T-helper 1 cell (primary cell): ENCODE measurements at places on chromosomes 2 and 18.

- no peak for DNase-seq
Observed at GRCh38 chr18:56109757-56110156, 521.8 kb upstream of the TCF4 start.

- DNase-seq, result no peak
Observed at GRCh38 chr18:63763831-63764600, 11.2 kb upstream of the SERPINB7 start.

GRCh38 chr2:190036071-190036470 is 26.5 kb downstream of the MSTN start:
- no peak for DNase-seq

DNA sequence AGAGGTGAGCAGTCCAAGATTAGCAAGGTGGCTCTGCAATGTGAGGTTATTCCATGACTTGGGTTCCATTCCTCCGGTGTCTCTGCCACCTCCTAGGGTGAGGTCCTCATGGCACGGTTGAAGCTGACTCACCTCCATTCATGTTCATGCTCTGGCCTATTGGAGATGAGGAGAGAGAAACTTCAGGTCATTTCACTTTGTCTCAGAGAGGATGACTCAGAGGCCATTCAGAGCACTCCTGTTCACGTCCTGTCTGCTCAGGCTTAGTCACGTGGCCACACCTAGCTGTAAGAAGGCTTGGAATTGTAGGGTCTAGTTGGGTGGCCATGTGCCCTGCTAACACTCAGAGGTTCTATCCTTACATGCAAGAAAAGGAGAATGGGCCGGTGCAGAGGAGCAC is 67.5 kb upstream of the MBOAT2 start:
- DNase-seq, result no peak

DNA sequence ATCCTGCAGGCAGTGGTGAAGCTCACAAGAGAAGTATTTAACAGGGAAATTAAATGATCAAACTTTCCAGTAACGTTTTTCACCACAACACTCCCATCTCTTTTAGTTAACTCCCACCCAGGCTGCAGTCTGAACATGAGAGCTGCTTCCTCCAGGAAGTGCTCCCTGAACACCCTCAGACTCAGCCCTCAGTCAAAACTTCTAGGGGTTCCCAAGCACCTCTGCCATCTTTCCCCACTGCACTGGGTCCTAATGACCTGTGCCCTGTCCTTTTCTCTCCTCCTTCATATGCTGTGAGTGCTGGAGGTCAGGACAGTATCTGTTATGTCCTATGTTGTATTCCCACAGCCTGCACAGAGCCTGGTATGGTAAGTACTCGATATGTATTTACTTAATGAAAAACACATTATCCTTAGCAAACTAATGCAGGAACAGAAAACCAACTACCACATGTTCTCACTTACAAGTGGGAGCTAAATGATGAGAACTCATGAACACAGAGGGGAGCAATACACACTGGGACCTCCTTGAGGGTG is 49.2 kb upstream of the ASPRV1 start:
- DNase-seq, result no peak

- no peak for DNase-seq
Observed at GRCh38 chr18:51091270-51091669, 61.3 kb downstream of the SMAD4 start.

GRCh38 chr2:200860092-200860795 is 4.2 kb downstream of the CLK1 start:
- no peak for DNase-seq

DNA sequence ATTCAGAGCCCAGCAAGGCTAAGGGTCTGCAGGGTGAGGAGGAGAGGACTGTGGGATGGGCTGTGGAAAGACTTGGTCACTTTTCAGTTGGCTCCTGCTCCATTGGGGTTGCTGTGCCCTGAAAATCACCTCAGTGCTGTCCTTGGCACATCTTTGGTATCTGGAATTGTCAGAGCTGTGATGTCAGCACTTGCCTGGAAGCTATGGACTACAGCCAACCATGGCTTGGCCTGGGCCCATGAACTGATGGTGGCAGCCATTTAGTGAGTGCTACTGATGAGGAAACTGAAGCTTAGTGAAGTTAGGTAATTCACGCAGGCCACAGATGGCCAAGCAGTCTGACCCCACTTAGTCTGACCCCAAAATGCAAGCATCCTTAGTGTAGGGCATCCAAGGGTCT is 121.8 kb upstream of the SERPINE2 start:
- DNase-seq, result no peak

- peak; percentile 90 for DNase-seq
Observed at GRCh38 chr2:74206180-74206688, 7.8 kb downstream of the MTHFD2 start.

GRCh38 chr18:57437402-57437765 is 2.2 kb downstream of the ONECUT2 start:
- no peak for DNase-seq

DNA sequence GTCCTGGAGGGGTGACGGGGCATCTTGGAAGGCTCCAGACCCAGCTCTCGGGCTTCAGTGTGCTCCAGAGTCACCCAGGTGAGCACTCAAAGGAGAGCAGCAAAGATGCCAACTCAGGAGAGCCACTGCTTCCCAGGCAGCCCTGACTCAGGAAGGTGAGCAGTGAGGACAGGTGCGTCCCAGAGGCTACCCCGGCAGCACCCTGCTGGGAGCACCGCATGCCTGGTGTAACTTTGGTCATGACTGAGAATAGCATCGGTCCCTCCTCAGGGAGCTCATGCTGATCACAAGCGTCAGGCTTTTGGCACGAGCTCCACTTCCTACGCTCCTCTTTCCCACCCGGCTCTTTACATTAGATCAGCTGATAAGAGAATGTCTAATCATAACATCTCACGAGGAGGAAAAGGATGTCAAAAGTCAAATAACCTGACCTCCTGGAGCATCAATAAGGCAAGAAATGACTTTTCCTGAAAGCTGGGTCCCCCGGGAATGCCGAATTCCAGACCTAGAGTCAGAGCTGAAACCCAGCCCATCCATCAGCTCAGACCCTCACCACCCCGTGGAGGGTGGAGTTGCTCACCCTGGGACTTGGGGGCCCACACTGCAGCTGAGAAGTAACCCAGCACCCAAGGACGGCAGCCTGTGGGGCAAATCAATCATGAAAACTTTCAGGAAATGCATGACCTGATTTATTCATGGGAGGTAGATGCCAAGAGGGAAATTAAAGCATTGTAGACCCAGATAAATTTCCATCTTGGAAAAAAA is 248.8 kb downstream of the ACKR3 start:
- no peak for DNase-seq

- DNase-seq, result no peak
Observed at GRCh38 chr18:8367217-8367988, 241.8 kb upstream of the RAB12 start.

DNA sequence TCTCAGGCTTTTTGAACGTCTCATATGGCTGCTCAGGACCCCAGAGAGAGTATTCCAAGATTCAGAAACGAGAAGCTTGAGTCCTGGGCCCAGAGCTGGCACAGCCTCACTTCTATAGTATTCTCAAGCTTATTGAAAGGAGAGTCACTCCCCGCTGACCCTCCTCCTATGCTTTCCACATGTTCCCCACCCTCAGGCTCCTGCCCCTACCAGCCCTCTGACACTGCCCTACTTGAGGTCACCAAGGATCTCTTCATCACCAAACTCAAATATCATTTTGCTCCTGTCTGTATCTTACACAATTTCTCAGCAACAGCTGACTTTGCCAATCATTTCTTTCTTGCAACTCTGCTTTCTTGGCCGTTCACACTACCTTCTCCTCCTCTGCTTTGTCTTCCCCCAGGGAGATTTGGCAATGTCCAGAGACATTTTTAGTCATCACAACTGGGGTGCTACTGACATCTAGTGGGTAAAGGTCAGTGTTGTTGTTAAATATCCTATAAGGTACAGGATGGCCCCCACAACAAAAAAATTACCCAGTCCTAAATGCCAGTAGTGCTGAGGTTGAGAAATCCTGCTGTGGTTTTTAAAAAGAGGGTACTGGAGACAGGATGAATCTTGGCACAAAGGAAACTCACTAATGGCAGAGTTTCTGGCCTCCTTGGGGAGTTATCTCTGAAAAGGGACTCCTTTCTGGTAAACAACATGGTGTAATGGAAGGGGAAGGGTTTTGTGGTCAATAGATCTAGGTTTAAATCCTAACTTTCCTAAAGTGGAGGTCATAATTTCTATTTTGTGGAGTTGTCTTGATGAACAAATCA is 26.9 kb upstream of the INSIG2 start:
- no peak for DNase-seq

DNA sequence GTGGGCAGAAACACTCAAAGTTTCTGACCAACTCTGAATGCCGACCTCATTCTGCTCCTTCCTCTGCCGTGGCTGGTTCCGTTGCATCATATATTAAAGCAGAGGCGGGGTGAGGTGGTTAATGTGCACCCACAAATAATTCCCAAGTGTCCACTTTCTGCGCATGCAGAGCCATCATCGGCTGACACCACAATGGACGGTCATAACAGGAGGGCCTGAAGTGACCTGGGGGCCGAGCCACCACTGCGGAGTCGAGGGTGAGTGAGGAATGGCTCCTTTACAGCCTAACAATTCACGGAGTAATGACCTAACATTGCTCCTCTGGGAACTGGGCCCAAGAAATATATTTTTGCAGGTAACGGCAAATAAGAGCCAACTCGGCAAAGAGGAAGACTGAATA is 32.9 kb upstream of the GLI2 start:
- DNase-seq, result no peak

DNA sequence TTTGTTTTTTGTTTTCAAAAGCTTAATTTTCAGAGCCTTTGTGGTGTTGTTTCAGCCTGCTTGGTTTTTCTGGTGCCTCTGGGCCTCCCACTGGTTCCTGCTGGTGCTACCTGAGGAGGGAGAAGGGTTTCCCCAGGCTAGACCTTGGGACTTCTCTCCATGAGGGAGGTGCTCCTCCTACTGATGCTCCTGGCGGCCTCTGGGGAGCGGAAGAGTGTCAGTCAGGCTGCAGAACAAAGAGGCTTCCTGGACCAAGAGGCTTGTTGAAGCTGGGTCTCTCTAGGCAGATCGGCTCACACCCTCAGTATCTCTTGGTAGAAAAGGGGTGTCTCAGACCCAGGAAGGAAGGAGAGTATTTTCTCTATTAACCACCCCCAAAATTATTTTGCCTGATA is 32.2 kb downstream of the RFX8 start:
- DNase-seq, result no peak

DNA sequence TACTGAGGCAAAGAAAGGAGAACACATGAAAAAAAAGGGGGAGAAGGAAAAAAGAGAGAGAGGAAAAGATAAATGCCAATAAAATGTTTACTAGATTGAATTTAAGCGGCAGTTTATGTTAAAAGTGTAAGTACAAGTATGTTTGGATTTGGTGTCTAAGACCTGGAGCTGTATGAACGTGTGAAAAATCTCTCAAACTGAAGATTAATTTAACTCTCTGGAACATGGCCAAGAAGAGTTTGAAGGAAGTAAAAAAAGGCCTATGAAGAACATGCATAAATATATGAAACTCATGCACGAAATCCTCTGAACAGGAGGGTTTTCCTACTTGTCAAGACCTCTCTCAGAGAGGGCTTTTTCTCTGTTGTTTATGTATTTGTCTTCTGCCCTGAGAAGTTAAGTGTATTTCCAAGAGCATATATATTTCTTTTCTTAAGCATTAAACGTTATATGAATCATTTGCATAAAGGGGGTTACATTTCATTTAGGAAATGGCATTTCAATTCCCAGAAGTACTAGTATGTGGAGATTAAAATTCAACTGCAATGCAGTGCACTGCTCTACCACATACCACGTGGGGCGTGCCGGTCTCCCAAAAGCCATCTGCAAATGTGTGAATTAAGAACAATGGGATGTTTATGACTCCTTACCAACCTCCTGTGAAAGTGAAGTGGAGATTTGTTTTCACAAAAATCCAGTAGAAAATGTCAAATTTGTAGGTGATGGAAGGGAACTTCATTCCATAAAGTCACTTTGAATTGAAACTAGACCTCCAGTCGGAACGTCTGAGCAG is 281.1 kb upstream of the TRIB2 start:
- no peak for DNase-seq

DNA sequence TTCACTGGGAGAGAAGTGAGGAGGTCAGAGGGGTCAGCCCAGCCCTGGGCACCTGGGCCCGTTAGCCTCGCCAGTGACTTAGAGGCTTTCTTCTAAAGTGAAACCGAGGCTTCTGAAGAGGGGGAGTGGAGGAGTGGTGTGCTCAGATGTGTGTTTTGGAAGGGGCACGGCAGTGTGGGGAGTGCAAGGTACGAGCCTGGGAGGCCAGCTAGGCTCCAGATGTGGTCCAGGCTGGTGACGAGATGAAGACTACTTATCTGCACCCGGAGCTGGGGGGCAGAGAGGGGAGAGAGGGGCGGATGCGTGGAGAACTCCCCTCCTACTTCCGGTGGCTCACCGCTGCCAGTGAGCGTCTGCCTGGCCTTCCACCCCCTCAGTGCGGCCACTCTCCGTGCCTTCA is 371.3 kb upstream of the HS6ST1 start:
- DNase-seq, result no peak

DNA sequence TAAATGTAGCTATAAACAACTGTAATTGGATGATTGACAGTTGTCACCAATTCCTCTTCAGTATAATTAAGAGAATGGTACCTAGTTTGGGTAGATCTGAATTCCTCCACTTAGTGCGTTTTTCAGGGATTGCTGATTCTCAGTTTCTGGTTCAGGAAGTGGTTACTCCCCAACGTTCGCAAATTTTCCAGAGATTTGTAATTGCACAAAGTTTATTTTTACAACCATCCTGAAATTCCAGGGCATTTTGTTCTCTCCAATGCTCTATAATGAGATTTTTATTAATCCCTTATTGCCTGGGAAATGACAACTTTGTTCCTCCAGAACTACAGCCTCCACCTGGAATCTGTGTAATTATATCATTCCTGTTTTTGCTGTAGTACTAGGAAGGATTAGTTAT is 710.6 kb upstream of the ZEB2 start:
- no peak for DNase-seq

DNA sequence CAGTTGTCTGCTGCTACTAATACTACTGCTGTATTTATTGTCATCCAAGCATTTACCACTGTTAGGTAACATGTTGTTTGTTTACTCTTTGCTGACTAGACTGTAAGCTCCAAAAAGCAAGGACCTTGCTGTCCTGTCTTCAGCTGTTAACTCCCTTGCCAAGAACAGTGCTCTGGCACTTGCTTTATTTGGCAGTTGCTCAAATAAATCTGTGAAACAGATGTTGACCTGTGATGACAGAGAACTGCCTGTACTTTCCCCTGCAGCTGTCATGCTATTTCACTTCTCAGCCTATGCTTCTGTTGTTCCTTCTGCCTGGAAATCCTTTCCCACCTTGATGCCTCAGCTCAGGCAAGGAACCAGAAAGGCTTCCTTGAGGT is 181.2 kb downstream of the ATAD2B start:
- no peak for DNase-seq
